ENCODE measurements at places on chromosomes 2 and 18.

- DNase-seq: no peak
Measured at GRCh38 chr2:45093663-45094062, 84.4 kb upstream of the SIX2 start.

DNA sequence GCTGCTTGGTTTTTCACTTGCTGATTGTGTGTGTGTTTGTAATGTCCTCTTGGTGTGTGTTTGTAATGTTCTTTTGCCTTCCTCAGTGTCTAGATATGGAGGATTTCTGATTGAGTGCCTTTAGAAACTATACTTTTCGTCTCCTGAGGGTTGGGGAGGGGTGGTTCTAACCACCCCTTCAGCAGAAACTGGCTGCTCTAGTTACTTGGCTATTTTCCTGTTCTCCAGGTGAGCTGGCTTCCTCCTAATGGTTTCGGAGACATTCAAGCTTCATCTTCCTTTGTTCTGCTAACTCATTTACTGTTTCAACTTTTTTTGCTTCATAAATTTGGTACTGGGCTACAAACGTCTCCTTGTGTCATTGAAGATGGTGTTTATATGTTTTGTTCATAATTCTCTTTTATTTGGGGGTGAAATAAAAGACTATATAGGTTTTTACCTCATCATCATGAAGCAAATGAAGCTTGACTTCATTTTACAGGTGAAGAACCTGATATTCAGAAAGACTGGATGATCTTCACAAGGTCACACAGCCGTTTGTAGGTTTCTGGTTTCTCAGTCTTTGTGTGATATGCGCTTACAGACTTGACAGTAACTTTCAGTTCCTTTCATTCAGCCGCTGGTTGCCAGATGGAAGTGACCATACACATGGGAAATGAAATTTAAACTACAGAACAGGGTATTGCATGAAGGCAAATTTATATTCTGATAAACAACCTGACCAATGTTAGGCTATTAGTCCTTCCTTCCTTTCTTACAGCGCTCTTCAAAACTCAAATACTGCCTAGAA is 238.5 kb downstream of the GALR1 start:
- no peak for DNase-seq

GRCh38 chr2:132547090-132547687 is 122.8 kb downstream of the LYPD1 start:
- peak; percentile 45 for DNase-seq

GRCh38 chr18:74563999-74564398 is 29.7 kb downstream of the CNDP1 start:
- no peak for DNase-seq

GRCh38 chr2:30267161-30267975 is 36.0 kb downstream of the LBH start:
- DNase-seq: peak; percentile 49

DNA sequence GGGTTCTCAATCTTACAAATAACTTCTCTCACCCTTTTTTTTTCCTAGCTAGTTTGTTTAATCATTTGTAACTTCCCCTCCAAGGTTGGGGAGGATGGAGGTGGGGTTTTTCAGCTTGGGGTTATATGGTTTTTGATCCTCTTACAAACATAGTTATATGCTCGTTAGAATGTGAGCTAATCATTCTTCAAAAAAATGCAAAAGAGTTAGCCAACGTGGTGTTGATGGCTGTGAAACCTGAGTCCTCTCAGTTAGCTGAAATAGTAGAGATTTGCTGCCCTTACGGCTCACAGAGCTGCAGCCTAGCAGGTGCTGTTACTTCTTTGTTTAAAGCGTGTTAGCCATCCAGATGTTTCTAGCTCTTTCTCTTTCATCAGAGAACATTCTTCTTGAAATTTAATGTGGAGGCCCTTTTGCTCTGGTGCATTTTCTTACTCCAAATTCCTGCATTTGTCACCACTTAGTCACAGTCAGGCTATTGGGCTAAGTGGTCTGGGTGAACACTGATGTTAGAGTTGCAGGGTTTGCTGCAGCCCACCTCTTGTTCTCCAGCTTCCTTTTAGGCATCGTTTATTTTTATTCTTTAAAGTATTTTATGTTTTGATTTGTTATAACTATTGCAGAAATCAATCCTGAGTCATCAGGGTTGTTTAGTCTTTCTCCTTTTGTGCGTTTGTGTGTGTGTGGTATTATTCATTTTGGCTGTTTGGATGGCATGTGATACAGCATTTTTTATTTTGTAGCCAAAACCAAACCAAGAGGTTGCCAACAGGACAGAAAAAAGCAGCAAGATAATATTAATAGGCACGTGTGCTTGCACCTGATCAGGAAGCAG is 41.1 kb downstream of the LIMS1 start:
- no peak for DNase-seq

DNA sequence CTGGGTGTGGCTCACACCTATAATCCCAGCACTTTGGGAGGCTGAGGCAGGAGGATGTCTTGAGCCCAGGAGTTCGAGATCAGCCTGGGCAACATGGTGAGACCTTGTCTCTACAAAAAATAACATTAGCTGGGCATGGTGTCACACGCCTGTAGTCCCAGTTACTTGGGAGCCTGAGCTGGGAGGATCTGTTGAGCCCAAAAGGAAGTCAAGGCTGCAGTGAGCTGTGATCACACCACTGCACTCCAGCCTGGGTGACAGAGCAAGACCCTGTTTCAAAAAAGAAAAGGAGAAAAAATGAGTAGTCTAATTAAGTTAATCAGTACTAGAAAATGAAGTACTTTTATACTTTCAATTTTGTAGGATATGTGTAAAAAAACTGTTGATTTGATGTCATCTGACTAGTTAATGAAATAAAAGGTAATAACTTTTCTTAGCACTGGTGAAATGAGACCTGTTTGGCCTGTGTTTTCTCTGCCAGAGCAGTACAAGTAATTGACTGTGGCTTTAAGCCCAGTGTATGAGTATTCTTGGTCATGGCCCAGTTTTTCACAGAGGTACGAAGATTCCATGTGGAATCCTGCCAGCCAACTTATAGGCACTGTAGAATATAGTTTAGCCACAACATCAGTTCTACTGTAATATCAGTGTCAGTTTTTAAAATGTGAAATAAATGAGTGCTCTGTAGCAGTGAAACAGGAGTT is 35.8 kb downstream of the MFSD6 start:
- DNase-seq: no peak

DNA sequence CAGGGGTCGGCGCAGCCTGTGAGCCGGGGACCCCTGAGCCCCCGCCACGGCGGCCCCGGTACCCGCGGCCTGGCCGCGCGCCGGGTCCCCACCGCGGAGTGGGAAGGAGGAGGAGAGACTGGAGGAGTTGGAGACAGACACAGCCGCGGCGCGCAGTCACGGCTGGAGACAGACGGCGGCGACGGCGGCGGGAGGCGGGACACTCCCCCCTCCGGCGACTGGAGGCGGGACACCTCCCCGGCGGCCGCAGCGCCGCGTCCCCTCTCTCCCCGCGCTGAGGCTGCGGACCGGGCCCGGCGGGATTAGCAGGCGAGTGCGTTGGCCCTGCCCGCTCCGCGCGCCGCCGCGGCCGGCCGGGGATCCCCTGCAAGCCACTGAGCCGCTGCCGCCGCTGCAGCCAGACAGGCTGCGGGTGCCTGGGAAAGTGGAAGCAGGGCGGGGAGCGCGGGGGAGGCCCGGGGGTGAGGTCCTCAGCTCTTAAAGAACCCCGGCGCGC is 1.0 kb upstream of the LDLRAD4 start:
- peak; percentile 71 for DNase-seq

- no peak for DNase-seq
Measured at GRCh38 chr2:173354073-173354581, 545 bp upstream of the CDCA7 start.

DNA sequence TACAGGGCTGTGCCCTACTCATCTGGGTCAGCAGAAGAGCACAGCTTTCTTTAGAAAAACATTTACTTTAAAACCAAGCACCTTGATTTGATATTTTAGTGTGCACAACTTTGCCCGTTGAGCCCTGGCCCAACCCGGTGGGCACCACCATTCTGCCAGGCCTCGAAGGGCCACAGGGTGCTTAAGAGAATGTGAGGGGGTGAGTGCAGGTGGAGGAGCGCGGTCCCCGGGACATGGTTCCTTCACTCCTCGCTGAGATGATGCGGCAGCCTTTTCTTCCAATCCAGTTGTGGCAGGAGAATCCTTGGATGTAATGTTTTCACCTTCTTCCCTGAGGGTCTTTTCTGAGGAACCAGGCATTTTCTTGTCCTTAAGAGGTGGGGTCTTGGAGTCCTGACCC is 119.0 kb downstream of the RPIA start:
- DNase-seq: no peak

DNA sequence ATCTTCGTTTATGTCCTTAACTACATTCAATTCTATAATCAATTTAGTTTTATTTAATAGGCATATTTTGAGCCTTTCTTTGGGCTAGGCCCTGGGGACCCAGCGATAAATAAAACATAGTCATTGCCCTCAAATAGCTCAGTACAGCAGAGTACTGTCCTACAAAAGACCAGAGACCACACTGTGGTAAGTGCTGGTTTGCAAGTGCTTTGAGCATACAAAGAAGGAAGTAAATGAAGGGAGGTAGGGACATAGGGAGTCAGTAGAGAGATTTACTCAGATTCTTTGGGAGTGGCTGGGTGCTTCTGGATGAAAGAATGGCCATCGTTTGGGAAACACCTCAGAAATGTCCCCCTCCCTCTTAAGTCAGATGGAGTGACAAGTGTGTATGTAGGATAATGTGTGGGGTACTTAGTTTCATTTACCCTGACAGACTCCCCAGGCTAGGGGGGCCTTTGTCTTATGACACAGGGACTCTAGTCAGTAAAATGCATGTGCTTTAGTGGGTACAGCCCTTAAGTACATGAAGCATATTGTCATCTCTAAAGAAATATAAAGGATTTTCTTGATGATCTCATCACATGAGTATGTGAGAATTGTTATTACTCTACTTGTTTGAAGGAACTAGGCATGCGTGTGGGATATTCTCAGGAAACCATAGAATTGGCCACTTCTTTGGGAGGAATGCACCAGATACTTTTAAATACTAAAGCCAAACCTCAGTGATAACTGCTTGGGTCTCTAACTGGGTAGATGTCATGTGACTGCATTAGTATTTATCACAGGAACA is 35.1 kb downstream of the MAPRE2 start:
- no peak for DNase-seq

DNA sequence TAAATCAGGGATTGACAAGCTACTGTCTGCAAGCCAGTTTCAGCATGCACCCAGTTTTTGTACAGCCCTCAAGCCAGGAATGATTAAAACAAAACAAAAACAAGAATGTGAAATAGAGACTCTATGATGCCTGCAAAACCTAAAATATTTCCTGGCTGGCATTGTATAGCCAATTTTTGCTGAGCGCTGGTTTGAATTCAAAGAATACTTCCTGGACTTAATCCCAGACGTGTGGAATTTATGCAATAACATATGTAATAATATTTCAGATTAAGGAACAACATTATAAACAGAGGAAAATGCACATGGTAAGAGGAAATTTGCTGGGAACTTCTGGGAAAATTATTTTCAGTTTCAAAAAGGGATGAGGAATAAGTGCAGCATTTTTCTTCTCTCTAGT is 148.1 kb upstream of the RPRM start:
- DNase-seq: no peak

Data from activated T-cell treated with anti-CD3 and anti-CD28 coated beads, Interleukin-2, amount 50 U/mL, for 72 hours (primary cell).